ENCODE measurements at places on chromosomes 1 and 21.

- DNase-seq, result no peak
Observed at GRCh38 chr1:198606020-198606438, 32.8 kb upstream of the PTPRC start.

- peak; percentile 84 for DNase-seq
Observed at GRCh38 chr1:216750031-216750627, 26.9 kb upstream of the ESRRG start.

GRCh38 chr1:214537219-214537618, 14.2 kb downstream of the PTPN14 start:
- no peak for DNase-seq

GRCh38 chr1:107140703-107141490, at the start of gene NTNG1:
Gene NTNG1 (plus strand): TSS chr1:107141039.
- no peak for DNase-seq

GRCh38 chr21:36973986-36974850, 7.7 kb upstream of the HLCS start:
- no peak for DNase-seq

- no peak for DNase-seq
Observed at GRCh38 chr1:151000408-151000807, 6.3 kb downstream of the MINDY1 start.
